Stimulated activated CD8-positive, alpha-beta memory T cell treated with anti-CD3 and anti-CD28 coated beads, Interleukin-12 subunit alpha, Interleukin-12 subunit beta, amount 100 ng/mL, for 1 hour (primary cell): ENCODE measurements at places on chromosomes 16 and 17.

GRCh38 chr17:82668631-82669099, 20.4 kb upstream of the WDR45B start:
- no peak for DNase-seq

DNA sequence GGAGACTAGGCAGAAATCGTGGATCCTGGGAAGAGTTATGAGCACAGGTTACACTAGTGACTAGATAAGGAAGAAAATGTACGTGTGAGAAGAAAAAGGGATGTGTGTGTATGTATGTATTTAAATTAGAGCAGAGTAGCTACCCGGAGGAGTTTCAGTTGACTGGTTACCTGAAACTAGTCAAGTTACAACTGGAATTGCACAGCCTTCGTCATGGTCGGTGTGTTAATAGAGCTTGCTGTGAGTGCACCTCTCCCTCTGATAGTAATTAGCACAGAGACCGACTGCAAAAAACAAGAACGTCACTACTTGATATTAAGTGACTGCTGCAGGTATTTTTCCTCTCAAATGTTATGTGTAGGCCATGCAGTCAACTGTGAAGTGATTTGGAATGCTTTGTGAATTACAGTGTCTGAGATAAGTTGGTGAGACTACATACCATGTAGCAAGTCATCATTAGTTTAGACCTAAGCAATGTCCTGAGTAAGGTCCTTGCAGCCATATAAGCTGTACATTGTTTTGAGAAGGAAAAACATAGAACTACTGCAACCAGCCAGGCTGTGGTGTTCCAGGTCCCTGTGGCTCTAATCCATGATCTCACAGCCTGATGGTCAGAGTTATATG, 95.7 kb downstream of the WNT3 start:
- no peak for DNase-seq

GRCh38 chr17:79620207-79621038, 9.6 kb upstream of the RBFOX3 start:
- DNase-seq = no peak

- DNase-seq = no peak
Observed at GRCh38 chr17:73989671-73990070, 213.8 kb upstream of the RPL38 start.
